ENCODE measurements at places on chromosomes 4 and X.
A peak's percentile ranks its signal among the peaks of the same experiment; 100 is the strongest.

- DNase-seq: no peak
Measured at GRCh38 chr4:109574443-109574850, 14.4 kb downstream of the MCUB start.

DNA sequence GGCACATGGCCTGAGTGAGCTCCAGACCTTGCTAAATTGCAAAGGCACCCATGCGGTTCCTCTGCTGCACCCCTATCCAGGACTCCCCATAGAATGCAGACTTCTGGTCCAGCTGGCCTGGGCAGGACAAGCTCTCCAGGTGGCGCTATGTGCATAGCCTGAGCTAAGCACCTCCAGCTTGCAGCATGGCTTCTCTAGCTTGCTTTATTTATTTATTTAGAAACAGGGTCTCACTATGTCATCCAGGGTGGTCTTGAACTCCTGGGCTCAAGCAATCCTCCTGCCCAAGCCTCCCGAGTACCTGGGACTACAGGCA is 5.5 kb upstream of the WFS1 start:
- no peak for DNase-seq

- no peak for DNase-seq
Measured at GRCh38 chr4:69951602-69952001, 13.9 kb downstream of the CSN2 start.

- DNase-seq: no peak
Measured at GRCh38 chr4:57249083-57249482, 138.9 kb upstream of the IGFBP7 start.

GRCh38 chrX:10545882-10546281 is 74.5 kb downstream of the MID1 start:
- no peak for DNase-seq

GRCh38 chr4:121900132-121900983 is 30.1 kb upstream of the BBS7 start:
- peak; percentile 49 for DNase-seq

DNA sequence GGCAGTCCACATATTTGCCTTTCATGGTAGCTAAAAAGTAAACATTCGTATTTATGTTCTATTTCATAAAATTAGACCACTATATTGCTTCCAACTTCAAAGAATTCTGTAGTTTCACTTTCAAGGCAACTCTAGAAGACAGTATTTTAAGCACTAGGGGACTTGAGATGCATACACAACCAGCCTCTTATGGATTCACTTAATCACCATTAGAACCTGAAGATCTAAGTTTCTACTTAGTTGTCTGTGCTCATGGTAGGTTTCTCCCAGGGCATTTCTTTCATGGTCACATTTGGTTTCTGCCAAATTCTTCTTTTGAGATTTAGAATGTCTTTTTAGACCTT is 209.9 kb upstream of the HCCS start:
- DNase-seq: no peak

DNA sequence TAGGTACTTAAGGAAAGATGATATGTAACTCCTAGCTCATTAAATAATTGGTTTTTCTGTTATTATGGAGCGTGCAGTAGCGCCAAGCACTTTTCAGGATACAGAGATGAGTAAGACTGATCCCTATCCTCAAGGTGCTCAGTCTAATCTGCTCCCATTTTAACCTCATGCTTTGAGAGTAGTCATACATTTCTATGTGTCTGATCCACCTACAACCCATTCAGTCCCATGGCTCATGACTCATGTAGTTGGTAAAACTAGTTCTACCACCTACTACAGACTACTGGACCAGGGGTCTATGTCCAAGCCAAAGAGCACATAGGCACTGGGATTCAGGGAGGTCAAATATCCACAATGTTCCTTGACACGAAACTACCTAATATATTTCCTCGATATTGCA is 60.8 kb downstream of the TMEM154 start:
- no peak for DNase-seq

GRCh38 chrX:107429090-107429489 is 20.4 kb upstream of the FRMPD3 start:
- no peak for DNase-seq

- DNase-seq: no peak
Measured at GRCh38 chr4:70533211-70533610, 14.8 kb downstream of the AMTN start.

All from globus pallidus (tissue), 1 donor.